ENCODE measurements at places on chromosomes 12 and 14.
A peak's percentile ranks its signal among the peaks of the same experiment; 100 is the strongest.

DNA sequence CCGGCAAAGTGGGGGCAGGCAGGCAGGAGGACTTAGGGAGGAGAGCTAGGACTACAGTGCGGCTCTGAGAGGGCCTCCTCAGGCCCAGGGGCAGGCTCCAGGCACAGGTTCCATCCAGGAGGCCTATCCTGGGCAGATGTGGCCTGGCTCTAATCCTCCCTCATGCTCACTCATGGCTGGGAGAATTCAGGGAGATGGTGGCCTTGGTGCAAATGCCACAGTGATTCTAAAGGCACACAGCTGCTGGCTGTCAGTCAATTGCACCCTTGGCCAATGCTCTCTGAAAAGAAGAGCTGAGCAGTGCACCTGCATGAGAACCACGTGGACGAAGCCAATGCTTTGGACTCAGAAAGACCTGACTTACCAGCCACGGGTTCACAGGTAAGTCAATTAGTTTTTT, 89.6 kb downstream of the C12orf75 start:
- no peak for DNase-seq

GRCh38 chr14:65208548-65208947, 106.2 kb upstream of the MAX start:
- no peak for DNase-seq

DNA sequence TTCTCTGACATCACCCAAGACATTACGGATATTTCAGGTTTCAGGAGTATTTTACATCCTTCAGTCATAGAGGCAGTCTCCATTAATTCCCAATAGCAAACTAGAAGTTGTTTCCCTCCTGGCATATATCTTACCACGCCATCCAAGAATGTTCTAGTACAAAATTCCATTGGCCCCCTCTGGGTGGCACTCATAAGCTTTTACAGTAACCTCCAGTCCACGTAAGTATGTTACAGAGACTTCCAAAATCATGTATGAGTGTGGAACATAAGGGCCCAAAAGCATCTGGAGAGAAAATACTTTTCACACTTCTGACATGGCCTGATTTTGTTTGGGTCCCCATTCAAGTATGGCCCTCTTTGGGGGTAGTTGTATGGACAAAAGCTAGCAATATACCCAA, 58.1 kb upstream of the DHRS4 start:
- no peak for DNase-seq

DNA sequence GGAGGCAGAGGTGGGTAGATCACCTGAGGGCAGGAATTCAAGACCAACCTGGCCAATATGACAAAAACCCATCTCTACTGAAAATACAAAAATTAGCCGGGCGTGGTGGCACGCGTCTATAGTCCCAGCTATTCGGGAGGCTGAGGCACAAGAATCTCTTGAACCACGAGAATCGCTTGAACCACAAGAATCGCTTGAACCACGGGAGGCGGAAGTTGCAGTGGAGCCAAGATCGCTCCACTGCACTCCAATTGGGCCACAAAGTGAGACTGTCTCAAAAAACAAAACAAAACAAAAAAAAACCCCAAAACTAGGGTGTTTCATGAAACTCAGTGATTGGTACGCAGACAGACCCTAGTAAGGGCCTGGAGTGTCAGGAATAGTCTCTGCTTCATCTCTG, 6.4 kb upstream of the ARF6 start:
- no peak for DNase-seq

GRCh38 chr12:54463484-54463883, 9.9 kb downstream of the GTSF1 start:
- no peak for DNase-seq

DNA sequence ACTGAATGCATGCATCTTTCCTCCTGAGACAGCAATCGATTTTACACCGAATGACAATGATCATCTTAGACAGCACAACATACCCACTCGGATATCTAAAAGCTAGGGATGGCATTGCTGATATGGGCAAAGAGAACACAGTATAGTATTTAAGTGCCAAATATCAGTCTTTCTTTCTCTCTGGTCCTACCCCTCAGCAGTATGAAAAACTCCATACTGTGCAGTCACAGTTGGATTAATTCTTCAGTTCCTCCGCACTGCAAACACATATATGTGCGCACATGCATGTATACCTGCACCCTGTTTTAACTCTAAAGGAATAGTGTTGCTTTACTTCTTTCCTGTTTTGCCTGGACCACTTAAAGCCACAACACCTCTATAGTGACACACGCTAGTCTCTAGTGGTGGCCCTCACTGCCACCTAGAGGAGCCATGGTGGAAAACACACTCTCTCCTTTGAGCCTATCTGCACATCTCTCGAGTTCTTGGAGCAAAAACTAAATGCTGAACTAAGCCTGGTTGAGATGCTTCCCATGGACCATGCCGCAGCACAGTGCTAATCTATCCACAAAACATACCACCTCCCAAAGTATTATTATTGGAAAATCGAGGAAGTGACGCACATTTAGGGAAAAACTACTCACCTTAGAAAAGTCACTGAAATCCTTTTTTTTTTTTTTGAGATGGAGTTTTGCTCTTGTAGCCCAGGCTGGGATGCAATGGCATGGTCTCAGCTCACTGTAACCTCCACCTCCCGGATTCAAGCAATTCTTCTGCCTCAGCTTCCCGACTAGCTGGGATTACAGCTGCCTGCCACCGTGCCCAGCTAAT, 11.9 kb downstream of the TMEM52B start:
- DNase-seq = peak; percentile 55

DNA sequence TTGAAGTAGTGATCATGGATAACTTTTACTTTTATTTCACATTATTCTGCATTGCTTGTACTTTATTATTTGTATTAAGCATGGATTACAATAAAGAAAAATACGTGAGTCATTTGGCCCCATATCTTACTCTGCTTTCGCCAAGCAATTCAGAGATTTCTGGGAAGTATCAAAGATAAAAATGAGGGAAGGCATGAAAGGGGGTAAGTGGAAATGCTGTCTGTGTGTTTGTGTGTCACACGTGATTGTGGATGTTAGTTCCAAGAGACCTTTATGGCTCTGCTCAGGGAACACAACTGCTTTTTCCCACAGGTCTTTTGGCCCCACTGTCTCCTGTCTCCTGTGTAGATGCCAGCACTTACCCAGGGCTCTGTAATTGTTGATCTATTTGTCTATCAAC, 10.5 kb downstream of the NID2 start:
- DNase-seq = no peak

DNA sequence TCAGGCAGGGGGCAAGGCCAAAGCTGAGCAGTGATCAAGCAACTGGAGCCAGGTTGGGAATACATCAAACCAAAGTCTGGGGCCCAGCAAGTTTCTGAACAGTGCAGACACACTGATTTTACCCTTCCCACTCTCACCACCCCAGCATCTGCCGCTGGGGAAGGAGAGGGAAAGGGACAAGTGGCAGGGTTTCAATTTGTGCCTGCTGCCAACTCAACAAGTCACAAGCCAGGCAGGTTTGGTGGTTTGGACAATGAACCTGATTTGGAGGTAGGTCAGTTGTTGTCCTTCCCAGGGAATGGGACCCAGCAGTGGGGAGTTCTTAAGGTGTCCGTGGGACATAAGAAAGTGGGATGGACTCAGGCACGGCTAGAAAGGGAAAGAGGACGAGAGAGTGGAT, 151.9 kb upstream of the NOS1 start:
- DNase-seq = no peak

DNA sequence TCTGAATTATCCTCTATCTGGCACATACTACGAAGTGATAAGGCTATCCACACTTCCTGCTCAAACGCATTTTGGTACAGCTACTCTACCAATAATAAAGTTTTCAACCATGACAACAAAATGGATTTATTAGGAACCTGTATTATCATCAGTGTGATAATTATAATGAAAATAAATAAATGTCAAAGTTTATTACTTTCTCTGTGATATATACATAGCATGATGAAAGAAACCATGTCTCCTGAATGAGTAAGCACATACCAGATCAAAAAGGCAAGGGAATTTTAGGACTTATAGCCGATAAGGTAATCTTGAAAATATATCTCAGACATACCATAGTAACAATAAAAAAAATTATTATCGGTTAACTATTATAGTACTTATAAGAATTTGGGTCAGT, 61.1 kb downstream of the CPNE8 start:
- DNase-seq = no peak

DNA sequence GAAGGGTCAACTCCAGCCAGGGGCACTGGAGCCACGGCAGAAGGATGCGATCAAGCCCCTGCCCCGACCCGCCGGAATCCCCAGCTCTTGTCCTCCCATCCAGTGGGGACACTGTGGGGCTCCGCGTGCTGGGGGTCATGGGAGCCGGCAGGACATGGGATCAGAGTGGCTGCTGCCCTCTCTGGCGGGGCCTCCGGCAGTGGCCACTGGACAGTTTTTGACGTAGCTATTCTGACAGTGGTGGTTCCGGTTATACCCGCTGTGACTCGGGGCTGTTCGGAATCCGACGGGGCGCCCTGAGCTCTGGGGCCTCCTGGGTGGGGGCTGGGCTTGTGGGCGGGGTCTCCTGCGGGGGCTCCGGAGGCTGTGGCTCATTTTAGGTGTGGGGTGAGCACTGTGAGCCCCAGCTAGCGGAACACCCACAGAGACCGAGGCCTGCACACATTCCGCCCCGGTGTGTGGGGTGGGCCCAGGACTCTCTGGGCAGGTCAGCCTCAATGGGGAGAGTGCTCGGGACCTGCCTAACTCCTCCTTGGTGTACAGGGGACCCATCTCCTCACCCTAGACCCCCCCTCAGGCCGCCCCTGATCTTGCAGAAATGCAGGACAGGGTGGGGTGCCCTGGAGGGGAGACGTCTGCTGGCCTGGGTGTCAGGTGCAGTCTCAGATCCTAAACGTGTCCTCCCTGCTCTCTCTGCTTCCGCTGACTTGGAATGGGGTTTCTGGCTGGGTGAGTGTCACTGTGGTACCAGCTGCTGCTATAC, 374.2 kb downstream of the TMEM121 start:
- DNase-seq = no peak

- DNase-seq = no peak
Observed at GRCh38 chr14:41957459-41957858, 350.8 kb downstream of the LRFN5 start.

GRCh38 chr12:56220611-56221231, 1.0 kb downstream of the RNF41 start:
- no peak for DNase-seq

DNA sequence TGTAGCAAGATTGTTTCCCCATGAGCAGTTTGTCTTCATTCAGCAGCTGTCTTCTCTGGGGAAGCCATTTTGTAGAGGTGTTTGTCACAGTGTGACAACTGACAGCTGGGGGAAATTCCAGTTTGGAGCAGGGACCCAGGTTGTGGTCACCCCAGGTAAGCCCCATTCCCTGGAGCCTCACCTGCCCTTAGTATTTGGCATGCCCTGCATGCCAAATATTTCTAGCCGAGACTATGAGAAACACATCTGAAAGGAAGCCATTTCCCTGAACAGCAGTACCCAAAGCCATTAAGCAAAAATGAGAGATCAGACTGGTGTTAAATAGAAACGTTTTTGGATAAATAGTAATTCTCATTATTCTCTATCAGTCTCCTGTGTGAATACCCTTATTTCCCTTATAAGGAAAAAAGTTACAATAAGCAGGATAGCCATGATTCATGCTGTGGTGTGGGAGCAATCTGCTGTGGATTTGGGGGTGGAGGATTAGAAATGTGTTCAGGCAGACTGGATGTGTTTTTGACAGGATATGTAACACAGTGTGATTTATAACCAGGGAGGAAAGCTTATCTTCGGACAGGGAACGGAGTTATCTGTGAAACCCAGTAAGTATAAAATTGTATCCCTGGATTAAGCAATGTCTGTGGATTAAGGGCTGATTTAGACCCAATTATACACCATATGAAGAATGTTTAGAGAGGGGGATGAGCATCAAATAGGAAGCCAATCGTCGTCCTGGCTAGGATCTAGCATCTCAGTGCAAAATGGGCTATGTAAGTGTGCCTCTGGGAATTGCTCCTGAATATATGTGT, 68.9 kb downstream of the DAD1 start:
- no peak for DNase-seq

DNA sequence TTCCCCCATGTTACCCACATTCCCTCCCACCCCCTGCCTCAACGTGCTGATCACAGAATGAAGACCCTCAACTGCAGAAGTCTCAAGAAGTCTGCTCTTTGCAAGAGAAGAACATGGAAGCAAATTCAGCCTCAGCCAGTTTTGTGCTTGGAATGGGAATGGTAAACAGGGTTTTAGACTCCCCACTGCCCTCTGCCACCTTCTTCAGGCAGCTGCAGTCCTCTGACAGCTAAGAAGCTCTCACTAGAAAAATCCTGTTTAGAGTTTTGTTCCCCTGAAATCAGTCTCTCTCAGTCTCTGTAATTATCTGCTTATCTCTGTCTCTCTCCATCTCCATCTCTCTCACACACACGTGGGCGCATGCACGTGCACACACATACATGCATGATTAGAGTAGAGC, 85.4 kb downstream of the CRACR2A start:
- no peak for DNase-seq

- DNase-seq = no peak
Observed at GRCh38 chr12:75205558-75205957, 4.1 kb downstream of the KCNC2 start.

DNA sequence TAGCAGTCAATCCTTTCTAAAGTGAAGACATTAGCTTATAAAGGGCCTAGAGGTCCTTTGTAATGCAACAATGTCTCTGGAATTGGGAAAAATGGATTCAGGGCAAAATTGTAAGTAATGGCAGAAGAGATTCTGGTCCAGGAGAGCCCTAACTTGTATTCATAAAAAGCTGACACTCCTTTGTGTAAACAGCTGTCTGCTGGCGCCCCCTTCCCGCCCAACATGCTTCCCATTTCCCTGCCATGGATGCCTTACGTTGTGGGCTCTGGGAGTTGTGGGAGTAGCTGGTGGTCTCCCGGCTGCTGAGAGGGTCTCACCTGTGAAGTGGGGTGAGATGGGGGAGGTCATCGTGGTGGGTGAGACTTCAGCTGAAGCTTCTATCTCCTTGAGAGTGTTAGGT, 2.3 kb downstream of the ACRBP start:
- peak; percentile 34 for DNase-seq

- peak; percentile 50 for DNase-seq
Observed at GRCh38 chr12:6914246-6914946, at the start of gene ENO2. Gene ENO2, plus strand, starts transcription at chr12:6914580. Its CDS starts 1,253 bp downstream, at chr12:6915833.

DNA sequence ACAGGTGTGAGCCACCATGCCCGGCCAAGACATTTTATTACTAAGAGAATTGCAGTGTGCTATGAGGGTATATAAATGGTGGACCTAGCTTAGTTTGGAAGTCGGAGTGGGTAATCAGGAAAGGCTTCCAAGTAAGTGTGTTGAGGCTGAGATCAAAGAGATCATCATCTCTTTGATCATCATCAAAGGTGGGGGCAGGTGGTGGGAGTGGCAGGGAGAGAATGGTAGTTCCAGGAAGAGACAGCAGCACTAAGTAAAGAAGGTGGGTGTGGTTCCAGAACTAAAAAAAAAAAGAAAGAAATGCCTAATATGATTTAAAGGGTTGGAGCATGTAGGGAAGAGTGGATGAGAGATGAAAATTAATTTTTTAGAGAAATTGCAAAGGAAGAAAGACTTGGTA, 14.7 kb downstream of the SLC4A8 start:
- no peak for DNase-seq
